Activated CD8-positive, alpha-beta memory T cell treated with anti-CD3 and anti-CD28 coated beads, Interleukin-2, amount 50 U/mL, for 4 hours (primary cell): ENCODE measurements at places on chromosomes 3 and 15.
A peak's percentile ranks its signal among the peaks of the same experiment; 100 is the strongest.

GRCh38 chr3:95655363-95655986 lies 1158.9 kb upstream of the EPHA6 start:
- DNase-seq: no peak

DNA sequence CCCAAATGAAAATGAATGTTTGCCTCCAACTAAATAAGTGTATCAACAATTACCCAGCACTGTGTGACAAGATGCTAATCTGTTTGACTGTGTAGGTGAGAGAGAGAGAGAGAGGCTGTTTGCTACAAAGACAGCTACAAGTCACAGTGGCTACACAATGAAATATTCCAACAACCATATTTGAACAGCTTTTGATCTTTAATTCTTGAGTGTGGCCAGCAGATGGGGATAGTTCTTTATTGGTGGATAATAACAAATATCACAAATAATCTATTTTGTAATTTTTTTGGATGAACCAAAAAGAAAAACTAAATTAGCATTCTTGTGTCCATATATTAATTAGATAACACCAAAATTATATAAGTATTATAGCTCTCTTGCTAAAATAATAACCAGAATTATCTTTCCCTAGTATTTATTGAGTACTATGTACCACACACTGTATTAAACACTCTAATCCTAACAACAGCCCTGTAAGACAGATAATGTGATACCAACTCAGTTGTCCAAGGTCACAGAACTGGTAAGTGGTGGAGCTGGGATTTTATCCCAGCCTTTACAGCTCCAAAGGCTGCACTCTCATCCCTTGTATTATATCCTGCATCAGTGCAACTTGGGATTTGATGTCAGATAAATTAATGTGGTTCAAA lies 61.9 kb upstream of the C3orf80 start:
- DNase-seq: no peak

GRCh38 chr15:63978511-63979261 lies 67.6 kb downstream of the DAPK2 start:
- no peak for DNase-seq

- DNase-seq: no peak
These were observed 642.3 kb downstream of the ROBO2 start for GRCh38 chr3:77682162-77682561.

DNA sequence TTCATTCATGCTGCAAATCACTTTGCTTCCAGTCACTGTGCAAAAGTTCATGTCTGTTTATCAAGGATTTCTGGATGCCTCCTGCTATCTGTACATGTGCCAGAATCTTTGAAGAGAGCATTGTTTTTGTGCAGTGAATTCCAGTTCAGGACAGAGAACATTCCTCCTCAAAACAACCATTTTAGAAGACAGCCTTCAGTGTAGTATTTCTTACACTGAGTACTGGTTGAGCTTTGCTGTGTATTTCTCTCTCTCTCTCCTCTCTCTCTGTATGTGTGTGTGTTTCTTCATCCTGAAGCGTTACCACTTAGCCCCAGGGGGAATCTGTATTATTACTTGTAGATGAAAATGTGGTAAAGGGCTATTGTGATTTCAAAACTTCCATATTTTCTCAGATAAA lies 123.8 kb upstream of the CHL1 start:
- no peak for DNase-seq

DNA sequence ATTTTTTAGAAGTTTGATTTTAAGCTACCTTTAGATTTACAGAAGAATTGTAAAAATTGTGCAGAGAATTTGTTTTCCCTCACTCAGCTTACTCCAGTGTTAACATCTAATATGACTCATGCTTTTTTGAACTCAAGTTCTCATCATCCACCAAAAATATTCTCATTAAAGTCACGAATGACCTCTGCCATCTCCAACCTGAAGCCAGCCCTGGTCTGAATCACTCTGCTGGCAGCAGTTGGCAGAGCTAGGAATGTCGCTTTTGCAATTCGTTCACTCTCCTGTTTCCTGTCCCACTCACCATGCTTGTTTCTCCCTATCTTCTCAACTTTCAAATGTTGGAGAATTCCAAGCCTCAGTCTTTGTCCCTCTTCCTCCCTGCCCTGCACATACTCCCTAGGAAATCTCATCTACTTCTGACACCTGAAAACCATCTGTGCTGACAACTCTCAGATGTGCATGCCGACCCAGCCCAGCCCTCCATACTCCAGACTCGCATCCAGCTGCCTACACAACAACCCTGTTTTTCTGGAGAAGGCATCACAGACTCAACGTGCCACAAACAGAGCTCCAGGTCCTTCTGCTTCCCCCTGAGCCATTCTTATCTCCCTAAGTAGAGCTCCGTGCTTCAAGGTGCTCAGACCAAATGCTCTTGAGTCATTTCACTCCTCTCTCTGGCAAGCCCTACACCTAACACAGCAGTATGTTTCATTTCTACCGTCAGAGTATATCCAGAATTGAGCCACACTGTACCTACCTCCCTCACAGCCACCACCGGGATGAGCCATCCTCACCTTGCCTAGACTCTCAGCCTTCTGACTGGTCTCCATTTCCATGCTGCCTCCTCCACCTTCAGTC lies 24.9 kb downstream of the PRR23E start:
- no peak for DNase-seq

DNA sequence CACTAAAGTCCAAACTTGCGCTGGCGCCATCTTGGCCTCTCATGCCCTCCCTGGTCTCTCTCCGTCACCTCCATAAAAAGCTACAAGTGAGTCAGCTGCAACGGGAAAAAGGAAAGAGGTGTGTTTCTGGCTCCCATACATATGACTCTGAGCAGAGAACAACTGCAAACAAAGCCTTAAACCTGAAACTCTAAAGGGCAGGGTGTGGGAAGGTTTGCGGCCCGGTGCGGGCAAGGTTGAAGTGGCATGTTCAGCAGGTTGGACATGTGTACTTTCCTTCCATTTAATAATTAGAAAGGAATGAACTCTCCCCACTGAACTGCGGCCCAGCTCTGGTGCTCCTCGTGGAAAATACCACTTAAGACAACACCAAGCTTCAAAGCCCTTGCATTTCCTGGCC lies 59.0 kb upstream of the PPARG start:
- no peak for DNase-seq

DNA sequence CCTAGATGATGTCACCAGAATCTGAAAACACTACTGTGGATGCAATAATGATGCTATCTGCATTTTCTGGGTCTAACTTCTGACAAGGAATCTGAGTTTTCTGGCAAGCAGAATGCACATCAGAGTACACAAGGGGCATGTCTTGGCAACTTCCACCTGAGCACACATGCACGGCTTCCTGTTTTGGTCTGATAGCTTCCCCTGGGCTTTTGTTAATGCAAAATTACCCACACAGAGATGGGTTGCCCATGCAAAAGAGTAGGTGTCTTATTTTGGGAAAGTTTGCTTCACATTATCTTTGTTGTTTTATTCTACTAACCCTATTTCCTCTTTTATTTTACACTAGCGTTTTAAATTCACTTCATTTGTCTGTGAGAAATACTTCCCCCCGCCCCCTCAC lies 74.2 kb upstream of the SATB1 start:
- DNase-seq: peak; percentile 16

DNA sequence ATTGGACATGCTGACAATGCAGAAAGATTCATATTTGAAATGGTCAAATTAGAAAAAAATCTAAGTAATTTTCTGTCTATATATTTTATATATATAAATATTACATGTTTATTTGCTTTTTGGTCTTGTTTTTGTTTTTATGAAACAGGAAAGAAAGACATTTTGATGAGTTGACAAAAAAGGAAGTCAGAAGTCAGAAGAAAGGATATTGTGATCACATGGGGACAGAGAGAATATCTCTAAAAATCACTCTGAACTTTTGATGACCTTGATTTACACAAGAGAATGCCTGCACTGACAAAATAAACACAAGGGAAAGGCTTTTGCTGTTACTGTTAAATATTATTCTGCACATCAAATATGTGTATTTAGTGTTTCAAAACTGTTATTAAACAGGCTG lies 811.2 kb downstream of the SI start:
- no peak for DNase-seq
